Left renal pelvis (tissue), 4 donors: ENCODE measurements at places on chromosomes 5 and 9. TPM values are rescaled to one million over a fixed set of nuclear protein-coding genes. Genes with fewer than 3 reads are reported as not detected.

Gene PCDHB15
- polyA plus RNA-seq: 16.8 TPM

GRCh38 chr5:164354139-164354751, 848.8 kb downstream of the MAT2B start:
- no peak for DNase-seq

DNA sequence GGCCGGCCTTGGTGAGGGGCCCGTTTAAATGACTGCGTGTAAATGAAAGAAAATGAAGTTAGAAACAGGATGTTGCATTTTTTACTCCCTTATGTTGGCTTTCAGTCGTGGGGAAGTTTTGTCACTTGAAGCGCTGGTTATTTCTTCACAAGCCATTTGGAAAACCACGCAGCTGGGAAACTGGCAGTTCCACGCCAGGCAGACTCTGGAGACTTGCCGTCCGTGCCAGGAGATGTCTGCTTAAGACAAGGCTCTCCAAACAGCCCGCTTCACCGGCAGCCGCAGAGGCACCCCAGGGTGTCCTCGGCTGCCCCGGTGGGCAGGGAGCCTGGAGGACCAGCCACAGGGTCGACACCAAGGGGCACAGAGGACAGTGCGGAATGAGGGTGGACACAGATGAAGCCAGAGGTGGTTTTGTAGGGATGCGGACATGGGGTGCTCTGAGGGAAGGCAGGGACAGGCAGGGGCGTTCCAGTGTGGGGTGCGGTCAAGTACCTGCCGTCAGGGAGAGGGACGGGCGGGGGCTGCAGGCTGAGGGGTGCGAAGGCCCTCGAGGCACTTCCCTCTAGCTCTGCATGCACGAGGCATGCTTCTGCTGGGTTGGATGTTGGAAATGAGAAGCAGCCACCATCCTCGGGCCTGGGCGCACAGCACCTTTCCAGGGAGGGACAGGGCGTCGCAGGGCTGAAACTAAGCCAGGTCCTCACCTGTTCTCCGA, 11.1 kb upstream of the AJM1 start:
- no peak for DNase-seq

Gene HSD17B3
- polyA plus RNA-seq: 0.89 TPM

GRCh38 chr9:112764344-112764743, 13.8 kb downstream of the SNX30 start:
- no peak for DNase-seq

Gene GTF3C4
- polyA plus RNA-seq: 28.3 TPM

DNA sequence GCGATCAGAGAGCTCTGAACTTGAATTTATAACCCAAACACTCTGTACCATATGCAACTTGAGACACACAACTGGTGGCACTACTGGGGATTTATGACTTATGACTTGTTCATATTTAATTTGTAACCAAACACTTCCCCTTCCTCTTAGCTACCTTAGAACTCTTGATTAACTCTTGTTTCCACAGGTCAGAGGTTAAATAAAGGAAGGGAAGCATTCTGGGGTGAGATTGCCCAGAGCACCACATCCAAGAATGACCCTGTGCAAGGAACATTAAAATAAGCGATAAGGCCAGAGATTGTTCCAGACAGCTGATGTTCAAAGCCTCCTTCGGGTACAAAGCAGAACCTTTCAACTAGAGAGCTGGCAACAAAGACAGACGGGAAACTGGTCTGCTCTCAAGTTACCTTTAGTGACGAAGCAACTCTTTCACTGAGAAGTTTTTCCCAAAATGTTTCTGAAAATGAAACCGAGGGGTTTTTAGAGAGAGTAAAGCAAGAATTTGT, 242.6 kb downstream of the DENND1A start:
- no peak for DNase-seq

Gene PCDHGB6
- 8.1 TPM for polyA plus RNA-seq

Gene ANKRD31
- polyA plus RNA-seq: 0.47 TPM

GRCh38 chr9:110620726-110621125, 41.2 kb upstream of the SVEP1 start:
- no peak for DNase-seq

DNA sequence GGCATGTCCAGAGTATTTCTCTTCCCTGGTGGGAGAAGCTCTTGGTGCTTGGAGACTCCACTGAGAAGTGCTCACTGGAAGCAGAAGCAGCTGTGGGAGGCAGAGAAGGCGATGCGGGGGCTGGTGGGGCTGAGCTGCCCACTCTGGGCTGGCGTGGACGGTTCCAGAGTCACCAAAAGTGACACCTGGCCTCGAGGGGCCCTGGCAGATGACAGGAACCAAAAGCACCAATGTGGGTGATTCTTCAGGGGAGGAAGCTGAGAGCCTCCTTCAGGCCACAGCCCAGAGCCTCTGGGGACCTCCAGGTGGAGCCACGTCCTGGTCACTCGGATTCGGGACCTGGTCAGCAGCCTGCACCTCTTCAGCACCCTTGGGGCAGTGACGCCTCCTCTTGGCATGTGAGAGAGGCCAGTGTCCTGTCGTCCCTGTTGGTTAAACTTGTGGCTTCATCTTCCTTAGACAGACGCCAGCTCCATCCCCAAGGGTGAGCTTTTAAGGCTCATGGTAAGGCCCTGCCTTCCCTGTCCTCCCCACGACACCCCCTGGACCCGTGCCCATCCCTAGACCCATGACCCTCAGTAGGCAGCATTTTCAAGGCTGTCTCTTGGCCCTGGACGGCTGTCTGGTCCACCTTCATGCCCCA, 78.7 kb upstream of the IRX4 start:
- DNase-seq: no peak

Gene TAF1L
- 0.03 TPM for polyA plus RNA-seq

DNA sequence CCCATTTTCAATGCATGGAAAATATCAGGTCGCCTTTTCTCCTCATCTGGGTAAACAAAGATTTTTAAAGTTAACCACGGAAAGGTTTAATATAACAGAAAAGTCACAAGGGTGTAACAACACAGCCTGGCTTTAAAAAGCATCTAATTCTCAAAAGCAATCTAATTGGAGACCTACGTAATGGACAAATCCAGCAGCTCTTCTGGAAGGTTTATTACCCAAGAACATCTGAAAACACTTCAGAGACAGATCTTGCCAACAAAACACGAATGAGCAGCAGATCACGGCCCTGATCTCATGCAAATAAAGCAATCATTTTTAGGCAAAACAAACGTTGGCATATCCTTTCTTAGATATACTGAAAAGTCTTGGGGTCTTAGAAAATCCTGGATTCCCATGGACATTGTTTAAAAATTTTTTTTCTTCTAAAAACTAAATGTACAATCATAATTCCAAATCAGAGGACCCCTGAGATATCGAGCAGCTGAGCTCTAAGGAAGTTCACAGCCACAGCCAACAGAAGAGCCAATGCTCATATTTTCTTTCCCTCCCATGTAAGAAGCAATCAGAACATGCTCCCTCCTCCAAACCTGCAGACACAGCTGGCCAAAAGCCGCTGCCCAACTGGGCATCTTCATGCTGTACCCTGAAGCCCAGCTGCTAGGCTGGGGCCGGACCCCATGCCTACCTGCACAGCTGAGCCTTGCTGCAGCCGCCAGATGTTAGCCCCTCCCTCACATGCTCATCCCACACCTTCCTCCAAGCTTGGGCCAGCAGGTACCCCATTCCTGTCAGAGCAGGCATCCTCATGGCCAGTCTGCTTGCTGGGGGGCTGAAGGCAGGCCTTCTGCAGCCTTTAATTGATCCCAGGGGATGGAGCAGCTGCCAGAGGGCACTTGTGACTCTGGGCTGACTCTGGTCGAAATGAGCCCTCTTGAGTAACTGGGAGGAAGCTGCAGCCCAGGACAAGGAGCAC, 11.2 kb downstream of the ANKS6 start:
- DNase-seq: no peak

DNA sequence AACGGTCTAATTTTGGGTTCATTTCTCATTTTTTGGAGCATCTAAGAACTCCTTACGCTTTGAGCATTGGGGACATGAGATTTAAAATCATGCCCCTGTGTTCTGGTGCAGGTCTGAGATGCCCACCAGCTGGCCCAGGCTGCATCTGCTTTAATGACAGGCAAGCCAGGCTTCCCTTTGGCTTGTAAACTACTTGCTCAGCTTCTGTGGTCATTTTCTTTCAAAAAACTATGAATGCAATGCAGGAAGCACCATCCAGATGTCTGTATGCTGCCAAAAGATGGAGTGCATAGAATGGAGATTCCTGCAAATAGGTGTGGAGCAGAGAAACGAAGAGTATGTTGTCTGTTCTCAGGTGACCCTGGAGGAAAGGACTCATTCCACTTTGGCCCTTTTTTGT, 399.9 kb upstream of the ADAMTSL1 start:
- no peak for DNase-seq

- no peak for DNase-seq
These were observed 54.5 kb downstream of the OXCT1 start for GRCh38 chr5:41815663-41816229.

DNA sequence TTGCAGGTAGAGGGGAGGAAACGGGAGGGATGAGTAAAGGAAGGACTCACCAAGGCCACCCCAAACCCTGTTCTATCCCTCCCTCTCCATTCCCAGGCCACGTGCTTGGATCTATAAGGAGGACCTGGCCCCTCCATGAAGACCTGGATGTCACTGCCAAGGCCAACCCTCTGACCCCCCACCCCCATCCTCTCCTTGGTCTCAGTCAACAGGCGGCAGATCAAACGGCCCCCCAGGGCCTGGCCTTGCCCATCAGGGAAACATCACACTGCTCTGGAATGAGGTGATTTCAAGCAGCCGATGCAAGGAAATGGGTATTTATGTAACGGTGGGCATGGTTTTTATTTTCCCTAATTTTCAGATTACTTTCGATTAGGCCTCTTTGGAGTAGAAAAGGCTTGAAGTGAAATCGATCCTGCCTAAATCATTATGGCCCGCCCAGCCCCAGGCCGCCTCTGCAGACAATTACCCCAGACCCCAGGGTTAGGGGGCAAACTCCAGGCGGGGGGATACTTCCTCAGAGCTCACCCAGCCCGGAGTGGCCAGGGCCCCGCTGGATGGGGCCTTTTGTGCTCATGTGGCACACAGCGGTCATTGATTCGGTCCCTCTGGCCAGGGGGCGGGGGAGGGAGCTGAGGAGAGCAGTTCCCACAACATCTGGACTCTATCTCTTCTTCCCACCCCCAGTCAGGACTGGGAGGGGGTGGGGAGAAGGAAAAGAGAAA, 125.3 kb downstream of the PHF2 start:
- no peak for DNase-seq

- no peak for DNase-seq
These were observed 125.9 kb downstream of the EHMT1 start for GRCh38 chr9:137744632-137745183.

DNA sequence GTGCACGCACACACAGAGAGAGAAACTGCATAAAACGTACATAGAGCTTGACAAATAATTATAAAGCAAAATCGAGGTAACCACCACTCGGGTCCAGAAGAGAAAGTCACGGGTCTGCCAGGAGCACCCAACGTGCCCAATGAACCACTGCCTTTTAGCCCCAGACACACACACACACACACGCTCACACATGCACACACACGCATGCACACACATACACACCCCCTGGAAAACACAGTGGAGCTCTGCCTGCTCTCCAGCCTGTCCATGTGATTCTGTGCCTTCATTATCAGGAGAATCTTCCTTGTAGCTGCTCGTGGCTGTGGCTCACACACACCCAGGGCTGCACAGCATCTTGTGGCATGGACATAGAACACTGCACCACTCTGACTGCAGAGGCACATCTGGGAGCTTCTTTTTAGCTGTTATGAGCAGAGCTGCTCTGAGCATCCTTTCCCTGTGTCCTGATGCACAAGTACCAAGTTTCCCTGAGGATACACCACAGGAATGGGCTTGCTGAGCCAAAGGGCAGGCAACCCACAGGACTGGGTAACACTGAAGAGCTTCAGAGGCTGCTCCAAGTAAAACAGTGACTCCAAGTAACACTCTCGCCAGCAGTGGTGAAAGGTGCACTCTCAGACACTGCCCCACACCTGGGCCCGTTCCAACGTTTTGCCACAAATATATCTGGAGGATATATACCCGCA, 58.9 kb downstream of the CAMSAP1 start:
- DNase-seq: no peak

DNA sequence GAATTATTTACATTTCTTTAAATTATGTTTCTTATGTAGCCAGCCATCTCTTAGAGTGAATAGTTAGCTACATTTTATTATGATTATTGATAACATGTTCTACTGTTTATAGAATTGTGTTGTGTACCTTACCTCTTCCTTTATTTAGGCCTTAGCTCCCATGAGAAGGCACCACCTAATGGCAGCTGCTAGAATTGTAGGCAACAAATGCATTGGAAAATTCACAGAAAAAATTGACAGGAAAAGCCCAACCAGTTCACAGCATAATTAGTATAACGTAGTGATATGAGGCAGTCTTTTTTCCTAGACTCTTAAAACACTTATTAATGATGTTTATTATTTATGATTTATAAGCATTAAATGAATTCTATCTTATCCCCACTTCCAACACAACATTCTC, 175.8 kb downstream of the WDR70 start:
- DNase-seq: no peak

Gene F2RL2
- polyA plus RNA-seq: 0.49 TPM

GRCh38 chr5:141944076-141944475, 13.9 kb downstream of the PCDH12 start:
- DNase-seq: no peak

DNA sequence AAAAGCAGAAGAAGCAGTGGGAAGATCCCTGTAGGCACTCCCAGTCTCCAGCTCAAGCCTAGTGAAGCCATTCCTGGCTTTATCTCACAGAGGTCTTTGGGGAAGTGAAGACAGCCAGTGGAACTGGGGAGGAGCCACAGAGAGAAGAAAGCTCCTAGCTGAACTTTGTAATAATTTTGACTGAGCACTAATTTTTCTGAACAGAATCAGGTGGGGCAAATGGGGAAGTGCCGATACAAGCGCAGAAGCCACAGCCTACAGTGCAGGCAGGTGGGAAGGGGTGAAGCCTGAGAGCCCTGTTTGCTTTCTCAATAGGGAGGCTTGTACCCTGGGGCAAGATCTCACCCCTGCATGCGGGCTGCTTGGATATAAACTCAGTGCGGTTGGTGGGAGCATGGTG, 48.4 kb upstream of the SNAPC3 start:
- DNase-seq: no peak

DNA sequence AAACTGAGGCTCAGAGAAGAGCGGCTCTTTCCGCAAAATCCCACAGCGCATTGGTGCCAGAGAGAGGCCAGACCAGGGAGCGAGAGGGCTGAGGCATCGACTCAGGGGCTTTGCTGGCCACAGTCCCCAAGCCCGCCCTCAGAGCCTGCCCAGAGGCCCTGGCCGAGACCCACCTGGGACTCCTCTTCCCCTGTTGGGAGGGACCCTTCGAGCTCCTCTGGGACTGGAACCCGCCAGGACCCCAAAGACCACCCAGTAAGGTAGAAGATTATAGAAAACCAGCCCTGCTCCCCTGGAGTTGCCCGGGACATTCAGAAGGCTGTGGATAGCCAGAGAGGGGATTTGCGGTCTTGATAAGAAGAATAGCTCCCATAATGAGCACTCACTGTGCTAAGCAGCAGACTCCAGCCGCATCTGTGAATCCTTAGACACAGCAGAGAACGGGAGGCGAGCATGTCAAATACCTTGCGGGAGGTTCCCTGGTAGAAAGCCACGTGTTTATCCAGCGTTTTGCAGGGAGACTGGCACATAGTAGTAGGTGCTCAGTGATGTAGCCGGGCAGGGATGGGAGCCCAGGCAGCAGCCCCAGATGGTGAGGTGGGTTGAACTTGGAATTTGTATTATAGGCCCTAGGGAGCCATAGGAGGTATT, 651 bp upstream of the AK1 start:
- DNase-seq: no peak
